ENCODE measurements at places on chromosomes 5 and 9. TPM values are rescaled to one million over a fixed set of nuclear protein-coding genes. Genes with fewer than 3 reads are reported as not detected.

The PCDHGA6 gene
- 1.6 TPM for total RNA-seq

The PDGFRB gene
- 16.3 TPM for total RNA-seq

The PHF24 gene
- 0.07 TPM for total RNA-seq

The PCDHA1 gene
- not detected for total RNA-seq

The ZNG1F gene
- 0.07 TPM for total RNA-seq

The GALNT10 gene
- total RNA-seq, result 19.8 TPM

The EIF4E1B gene
- total RNA-seq, result not detected

The KIF24 gene
- total RNA-seq, result 1.5 TPM

The PPP2R2B gene
- total RNA-seq, result 1.5 TPM

The PLAA gene
- total RNA-seq, result 2.4 TPM

The C5 gene
- 0.96 TPM for total RNA-seq

The ELOVL7 gene
- 11.3 TPM for total RNA-seq

The OLFML2A gene
- 4.3 TPM for total RNA-seq

The ANKRD18B gene
- total RNA-seq, result 0.58 TPM

The PCDHB3 gene
- not detected for total RNA-seq

Measured in Caki2 (cell line).